Immature natural killer cell (primary cell): ENCODE measurements at places on chromosomes 2 and 18.

GRCh38 chr18:55593888-55594287 lies 5.9 kb upstream of the TCF4 start:
- H3K27ac ChIP-seq, result no peak overlapping the region
- no peak overlapping the region for H3K4me3 ChIP-seq
- no peaks in the 10 kb centered on the region for H3K36me3 ChIP-seq
- no peak for DNase-seq
- peaks cover 17% of the 10 kb centered on the region for H3K4me1 ChIP-seq

GRCh38 chr2:40367032-40367431 lies 84.9 kb downstream of the SLC8A1 start:
- H3K4me1 ChIP-seq, result peaks cover 2% of the 10 kb centered on the region
- no peaks in the 10 kb centered on the region for H3K36me3 ChIP-seq
- H3K4me3 ChIP-seq, result no peak overlapping the region
- no peaks in the 10 kb centered on the region for H3K27me3 ChIP-seq
- H3K27ac ChIP-seq, result no peak overlapping the region

DNA sequence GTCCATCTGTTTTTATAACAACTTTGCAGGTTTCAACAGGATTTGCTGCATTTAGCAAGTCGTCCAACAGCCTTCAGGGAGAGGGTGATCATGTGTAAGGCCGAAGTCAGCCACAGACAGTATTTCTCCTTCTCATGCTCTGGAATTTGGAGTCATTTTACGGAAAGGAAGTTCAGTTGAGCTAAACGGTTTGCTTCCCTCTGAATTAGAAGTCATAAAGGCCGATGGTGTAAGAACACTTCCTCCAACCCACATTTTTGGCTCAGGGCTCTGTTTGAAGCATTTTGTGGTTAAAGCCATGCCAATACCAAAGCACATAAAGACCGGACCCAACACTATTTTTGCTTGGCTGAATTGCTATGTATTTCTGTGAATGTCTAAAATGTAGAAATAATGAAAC lies 129.5 kb downstream of the TMEM182 start:
- no peak for DNase-seq
- H3K27ac ChIP-seq, result no peak overlapping the region
- no peaks in the 10 kb centered on the region for H3K36me3 ChIP-seq
- H3K4me3 ChIP-seq, result no peak overlapping the region
- peaks cover 2% of the 10 kb centered on the region for H3K27me3 ChIP-seq
- no peaks in the 10 kb centered on the region for H3K4me1 ChIP-seq

DNA sequence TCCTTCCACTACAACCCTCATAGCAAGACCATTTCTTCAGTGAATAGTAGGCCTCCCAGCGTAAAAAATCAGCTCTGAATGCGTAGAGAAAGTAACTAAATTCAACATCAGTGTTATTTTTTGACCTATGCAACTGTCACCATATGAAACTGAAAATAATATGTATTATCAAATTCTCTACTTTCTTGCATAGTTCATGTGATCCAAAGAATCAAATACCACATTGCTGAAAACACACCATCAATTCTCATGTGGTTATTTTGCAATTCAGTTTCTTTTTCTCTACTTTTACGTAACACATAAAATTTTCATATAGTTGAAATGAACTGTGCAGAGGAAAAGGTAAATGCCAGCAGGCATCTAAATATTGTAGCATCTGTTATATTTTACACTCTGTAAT lies 208.5 kb upstream of the SPOPL start:
- no peaks in the 10 kb centered on the region for H3K4me1 ChIP-seq
- DNase-seq, result no peak
- peaks cover 2% of the 10 kb centered on the region for H3K27me3 ChIP-seq
- no peak overlapping the region for H3K4me3 ChIP-seq

DNA sequence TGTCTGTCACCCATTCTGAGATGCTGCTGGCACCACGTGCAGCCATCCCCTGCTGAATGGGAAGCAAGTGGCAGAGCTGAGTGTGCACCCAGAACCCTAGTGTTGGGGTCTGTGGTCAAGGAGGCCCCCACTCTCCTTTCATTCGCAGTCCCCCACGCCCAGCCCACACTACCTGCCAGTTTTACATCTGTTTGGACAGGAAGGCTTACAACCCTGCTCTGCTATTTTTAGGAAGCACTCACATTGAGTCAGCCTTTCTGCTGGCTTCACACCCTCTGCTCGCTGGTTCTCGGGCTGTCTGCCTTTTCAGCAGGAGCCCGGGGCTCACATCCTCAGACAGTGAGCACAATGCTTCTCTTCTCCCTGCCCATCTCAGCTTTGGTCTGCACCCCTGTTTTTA lies 10.7 kb upstream of the ADCY3 start:
- H3K36me3 ChIP-seq, result no peaks in the 10 kb centered on the region
- peaks cover 8% of the 10 kb centered on the region for H3K4me1 ChIP-seq
- no peak overlapping the region for H3K4me3 ChIP-seq
- H3K27me3 ChIP-seq, result peaks cover 2% of the 10 kb centered on the region

DNA sequence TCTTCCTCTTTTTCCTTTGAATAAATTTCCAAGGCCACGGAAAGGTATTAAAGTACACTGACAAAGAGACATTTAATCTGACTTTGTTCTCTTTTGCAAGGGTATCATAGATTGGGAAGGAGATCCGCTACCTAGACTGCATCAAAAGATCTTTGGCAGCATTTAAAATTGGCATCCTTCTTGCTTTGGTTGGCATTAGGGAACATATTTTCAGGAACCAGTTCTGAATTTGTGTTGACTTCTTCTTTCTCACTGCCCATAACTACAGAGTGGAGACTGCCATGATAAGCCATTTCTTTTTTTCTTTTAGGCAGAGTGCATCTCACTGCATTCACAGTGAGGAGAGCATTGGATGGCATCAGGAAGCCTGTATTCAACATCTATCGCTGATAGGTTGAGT lies 83.4 kb downstream of the DOCK10 start:
- peaks cover 2% of the 10 kb centered on the region for H3K27me3 ChIP-seq
- no peak for DNase-seq
- H3K4me3 ChIP-seq, result no peak overlapping the region
- H3K4me1 ChIP-seq, result peaks cover 50% of the 10 kb centered on the region
- H3K27ac ChIP-seq, result no peak overlapping the region

- H3K4me1 ChIP-seq, result no peaks in the 10 kb centered on the region
- H3K36me3 ChIP-seq, result no peaks in the 10 kb centered on the region
- H3K4me3 ChIP-seq, result no peak overlapping the region
- no peaks in the 10 kb centered on the region for H3K27me3 ChIP-seq
- no peak for DNase-seq
Measured at GRCh38 chr18:52130624-52131301, 209.2 kb upstream of the DCC start.

- H3K27ac ChIP-seq, result no peak overlapping the region
- no peak for DNase-seq
- H3K27me3 ChIP-seq, result peaks cover 1% of the 10 kb centered on the region
- H3K36me3 ChIP-seq, result no peaks in the 10 kb centered on the region
Measured at GRCh38 chr2:117359266-117359914, 455.1 kb upstream of the DDX18 start.

GRCh38 chr2:237955640-237956401 lies 11.0 kb upstream of the UBE2F start:
- DNase-seq, result no peak
- no peak overlapping the region for H3K27ac ChIP-seq
- H3K27me3 ChIP-seq, result peaks cover 6% of the 10 kb centered on the region
- H3K36me3 ChIP-seq, result no peaks in the 10 kb centered on the region

DNA sequence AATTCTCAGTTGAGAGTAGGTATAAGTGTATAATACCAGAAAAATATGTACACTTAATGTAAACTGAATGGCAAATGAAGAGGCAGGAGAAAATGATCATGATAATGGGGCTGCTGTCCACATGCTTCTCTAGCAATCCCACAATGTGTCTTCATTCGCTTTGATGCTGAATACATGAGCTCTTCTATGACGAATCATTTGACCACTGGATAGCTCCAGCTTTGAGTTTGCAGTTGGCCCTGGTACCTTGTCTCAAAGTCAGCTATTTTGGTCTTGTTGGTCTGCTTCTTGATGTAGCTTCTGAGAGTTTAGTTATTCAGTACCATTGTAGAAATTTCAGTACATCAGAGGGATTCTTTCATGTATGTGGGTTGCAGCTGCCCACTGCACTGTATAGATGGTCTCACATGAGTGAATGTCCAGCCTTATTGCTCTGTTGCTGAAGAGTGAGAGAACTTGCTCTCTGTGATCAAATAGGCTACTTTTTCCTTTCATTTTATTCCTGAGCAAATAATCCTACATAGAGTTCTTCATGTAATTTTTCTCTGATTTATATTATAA lies 105.1 kb downstream of the TTC27 start:
- DNase-seq, result no peak
- H3K27ac ChIP-seq, result no peak overlapping the region
- H3K27me3 ChIP-seq, result no peaks in the 10 kb centered on the region
- H3K36me3 ChIP-seq, result peaks cover 16% of the 10 kb centered on the region
- no peaks in the 10 kb centered on the region for H3K4me1 ChIP-seq

GRCh38 chr2:152920846-152921245 lies 202.4 kb downstream of the ARL6IP6 start:
- H3K27ac ChIP-seq, result no peak overlapping the region
- no peaks in the 10 kb centered on the region for H3K36me3 ChIP-seq
- no peak overlapping the region for H3K4me3 ChIP-seq
- peaks cover 4% of the 10 kb centered on the region for H3K27me3 ChIP-seq
- no peaks in the 10 kb centered on the region for H3K4me1 ChIP-seq
